Lung (tissue), 17 donors: ENCODE measurements at places on chromosomes 2 and 18. TPM values are rescaled to one million over a fixed set of nuclear protein-coding genes. Genes with fewer than 3 reads are reported as not detected.

OXER1 gene
- 2.1 TPM for total RNA-seq

APOB gene
- 0.28 TPM for total RNA-seq

INO80B gene
- 22.7 TPM for total RNA-seq

CPLX4 gene
- not detected for total RNA-seq

ZNF142 gene
- 17.2 TPM for total RNA-seq

- DNase-seq, result peak; percentile 6
These were observed 641.6 kb downstream of the SUCLG1 start for GRCh38 chr2:83817511-83817910.

GRCh38 chr2:166643980-166644379 is 149.9 kb upstream of the SCN7A start:
- no peak for DNase-seq

GRCh38 chr18:36212301-36213171 is 25.2 kb downstream of the MOCOS start:
- DNase-seq, result no peak

DNA sequence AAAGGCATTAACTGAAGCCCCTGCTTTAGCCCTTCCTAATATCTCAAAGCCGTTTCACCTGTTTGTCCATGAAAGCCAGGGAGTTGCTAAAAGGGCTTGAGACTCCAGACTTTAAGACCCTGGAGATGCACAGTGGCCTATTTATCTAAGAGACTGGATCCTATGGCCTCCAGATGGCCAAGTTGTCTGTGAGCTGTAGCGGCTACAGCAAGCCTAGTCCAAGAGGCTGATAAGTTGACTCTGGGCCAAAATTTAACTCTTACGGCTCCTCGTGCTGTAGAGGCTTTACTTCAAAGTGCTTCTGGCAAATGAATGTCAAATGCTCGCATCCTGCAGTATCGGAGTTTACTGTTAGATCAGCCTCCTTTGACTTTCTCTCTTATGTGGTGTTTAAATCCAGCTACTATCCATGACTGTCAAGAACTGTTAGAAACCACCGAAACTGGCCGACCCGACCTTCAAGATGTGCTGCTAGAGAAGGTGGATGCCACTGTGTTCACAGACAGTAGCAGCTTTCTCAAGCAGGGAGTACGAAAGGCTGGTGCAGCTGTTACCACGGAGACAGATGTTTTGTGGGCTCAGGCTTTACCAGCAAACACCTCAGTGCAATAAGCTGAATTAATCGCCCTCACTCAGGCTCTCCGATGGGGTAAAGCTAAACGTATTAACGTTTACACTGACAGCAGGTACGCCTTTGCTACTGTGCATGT is 336.7 kb upstream of the CNTNAP5 start:
- DNase-seq, result peak; percentile 52

GRCh38 chr2:235064976-235065375 is 113.2 kb downstream of the SH3BP4 start:
- no peak for DNase-seq

DNA sequence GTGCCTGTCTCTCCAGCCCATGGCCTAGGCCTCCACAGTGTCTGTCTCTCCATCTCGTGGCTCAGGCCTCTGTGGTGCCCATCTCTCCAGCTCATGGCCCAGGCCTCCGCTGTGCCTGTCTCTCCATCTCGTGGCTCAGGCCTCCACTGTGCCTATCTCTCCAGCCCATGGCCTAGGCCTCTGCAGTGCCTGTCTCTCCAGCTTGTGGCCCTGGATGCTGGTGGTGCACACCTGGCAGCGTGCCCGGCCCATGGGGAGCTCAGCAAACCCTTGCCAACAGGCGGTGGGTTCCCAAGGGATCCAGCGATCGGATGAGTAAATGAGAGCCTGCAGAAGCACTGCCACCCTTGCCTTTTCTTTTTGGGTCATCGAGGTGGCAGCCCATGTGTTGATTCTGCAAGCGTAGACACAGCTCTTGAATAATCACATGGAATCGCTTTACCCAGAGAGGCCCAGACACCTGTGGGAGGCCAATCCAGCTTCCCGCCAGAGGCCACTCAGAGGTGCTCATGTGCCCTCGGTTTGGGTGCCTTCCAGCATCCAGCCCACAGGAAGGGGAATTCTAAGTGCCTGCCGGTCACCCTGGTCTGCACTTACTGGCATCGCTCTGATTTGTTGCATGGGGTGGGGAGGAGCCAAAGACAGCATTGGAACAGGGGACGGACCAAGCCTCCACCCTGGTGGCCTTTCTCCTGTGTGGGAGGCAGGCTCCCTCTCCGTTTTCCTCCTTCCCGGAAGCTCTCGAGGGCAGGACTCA is 101.8 kb upstream of the HDAC4 start:
- DNase-seq, result peak; percentile 12

GRCh38 chr2:216001216-216002100 is 11.9 kb downstream of the MREG start:
- DNase-seq, result no peak

DNA sequence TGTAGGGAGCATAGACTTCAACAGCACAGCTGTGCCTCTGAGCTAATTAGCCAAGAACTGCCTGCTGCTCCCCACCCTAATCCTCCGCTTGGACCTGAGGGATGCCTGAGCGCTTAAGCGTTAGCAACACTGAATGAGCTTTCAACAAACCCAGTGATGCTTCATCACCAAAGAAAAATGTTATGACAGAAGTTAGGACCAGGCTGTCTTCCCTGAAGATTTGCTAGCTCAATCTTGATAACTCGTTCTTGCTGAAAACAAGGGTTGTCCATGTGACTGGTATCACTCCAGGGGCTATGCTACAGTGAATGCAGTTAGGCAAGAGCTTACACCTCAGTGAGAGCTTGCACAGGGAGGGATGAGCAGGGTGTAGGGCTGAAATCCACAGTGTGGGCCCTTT is 190.7 kb upstream of the SIX2 start:
- no peak for DNase-seq

DNA sequence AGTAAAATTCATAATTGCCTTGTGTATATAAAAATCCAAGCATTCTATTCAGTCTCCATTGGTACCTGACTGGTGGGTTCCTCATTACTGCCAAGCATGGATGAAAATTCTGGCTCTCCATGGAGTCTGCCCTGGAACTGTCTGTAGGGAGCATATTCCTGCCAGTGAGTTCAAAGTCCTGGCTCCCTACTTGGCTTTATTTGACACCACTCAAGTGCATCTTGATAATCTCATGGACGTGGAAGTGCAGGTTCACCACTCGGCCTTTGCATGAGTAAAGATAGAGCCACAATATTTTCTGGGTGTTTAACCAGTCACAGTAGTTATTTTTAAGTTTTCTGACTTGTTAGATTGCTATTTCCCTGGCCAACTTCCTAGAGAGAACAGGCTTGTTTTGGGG is 63.5 kb downstream of the CNTNAP5 start:
- DNase-seq, result no peak

GRCh38 chr2:16114836-16115235 is 174.5 kb downstream of the MYCN start:
- peak; percentile 30 for DNase-seq

GRCh38 chr2:169509298-169509885 is at the start of gene KLHL41:
Gene KLHL41, plus strand, starts transcription at chr2:169509702. Its CDS starts 77 bp downstream, at chr2:169509779.
- DNase-seq, result peak; percentile 10

DNA sequence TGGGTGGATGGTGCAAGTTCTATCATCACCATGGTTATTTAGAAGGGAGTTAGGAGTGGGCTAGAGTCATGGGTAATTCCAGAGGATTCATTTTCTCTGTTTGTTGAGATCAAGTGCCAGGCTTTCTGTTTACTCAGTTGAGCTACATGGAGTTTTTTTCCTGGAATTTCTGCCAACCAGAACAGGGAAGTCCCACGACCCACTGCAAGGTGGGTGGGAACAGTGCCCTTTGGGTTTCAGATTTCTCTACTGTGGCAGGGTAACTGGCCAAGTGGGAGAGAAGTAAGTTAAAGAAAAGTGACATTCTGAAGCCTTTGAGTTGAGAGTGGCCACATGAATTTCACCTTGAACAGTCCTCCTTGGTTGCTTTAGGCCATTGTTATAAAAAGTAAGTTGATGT is 138.9 kb downstream of the SLC39A10 start:
- no peak for DNase-seq

DNA sequence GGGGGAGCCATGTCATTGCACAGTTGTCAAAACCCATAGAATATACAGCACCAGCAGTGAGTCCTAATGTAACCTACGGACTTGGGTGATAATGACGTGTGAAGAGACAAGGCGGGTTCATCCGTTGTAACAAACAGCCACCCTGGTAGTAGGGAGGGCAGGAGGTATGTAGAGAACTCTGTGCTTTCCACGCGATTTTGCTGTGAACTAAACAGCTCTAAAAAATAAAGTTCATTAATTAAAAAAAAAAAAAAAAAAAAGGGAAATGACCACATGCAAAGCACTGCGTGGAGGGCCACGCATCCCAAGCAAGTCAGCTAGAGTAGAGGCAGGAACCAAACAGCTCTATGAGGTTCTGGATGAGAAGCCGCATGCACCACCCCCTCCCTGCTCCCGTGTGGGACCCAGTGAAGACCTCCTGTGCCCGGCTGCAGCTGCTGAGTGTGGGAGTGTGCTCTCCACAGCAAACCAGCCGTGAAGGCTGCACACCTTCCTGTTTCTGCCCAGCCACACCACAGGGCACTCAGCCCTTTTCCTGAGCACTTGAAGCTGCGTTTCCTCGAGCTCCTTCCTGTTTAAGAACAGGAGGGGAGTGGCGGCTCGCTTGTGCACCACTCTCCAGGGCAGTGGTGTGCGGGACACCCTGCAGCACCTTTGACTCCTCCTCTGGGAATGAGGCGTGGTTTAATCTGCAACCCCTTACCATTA is 65.6 kb downstream of the ODC1 start:
- DNase-seq, result no peak

DNA sequence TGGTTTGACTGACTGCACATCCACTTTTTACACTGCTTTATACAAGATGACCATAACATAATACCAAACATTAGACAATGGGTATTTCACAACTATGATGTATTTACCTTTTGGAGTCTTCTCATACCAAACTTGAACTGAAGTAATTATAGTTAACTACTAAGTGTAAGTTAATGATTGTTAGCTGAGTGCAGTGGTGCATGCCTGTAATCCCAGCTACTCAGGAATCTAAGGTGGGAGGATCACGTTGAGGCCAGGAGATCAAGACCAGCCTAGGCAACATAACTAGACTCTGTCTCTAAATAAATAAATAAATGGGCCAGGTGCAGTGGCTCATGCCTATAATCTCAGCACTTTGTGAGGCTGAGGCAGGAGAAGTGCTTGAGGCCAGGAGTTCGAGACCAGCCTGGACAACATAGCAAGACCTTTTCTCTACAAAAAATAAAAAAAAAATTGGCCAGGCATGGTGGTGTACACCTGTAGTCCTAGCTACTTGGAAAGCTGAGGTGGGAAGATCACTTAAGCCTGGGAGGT is 44.9 kb upstream of the ORC2 start:
- peak; percentile 5 for DNase-seq

DNA sequence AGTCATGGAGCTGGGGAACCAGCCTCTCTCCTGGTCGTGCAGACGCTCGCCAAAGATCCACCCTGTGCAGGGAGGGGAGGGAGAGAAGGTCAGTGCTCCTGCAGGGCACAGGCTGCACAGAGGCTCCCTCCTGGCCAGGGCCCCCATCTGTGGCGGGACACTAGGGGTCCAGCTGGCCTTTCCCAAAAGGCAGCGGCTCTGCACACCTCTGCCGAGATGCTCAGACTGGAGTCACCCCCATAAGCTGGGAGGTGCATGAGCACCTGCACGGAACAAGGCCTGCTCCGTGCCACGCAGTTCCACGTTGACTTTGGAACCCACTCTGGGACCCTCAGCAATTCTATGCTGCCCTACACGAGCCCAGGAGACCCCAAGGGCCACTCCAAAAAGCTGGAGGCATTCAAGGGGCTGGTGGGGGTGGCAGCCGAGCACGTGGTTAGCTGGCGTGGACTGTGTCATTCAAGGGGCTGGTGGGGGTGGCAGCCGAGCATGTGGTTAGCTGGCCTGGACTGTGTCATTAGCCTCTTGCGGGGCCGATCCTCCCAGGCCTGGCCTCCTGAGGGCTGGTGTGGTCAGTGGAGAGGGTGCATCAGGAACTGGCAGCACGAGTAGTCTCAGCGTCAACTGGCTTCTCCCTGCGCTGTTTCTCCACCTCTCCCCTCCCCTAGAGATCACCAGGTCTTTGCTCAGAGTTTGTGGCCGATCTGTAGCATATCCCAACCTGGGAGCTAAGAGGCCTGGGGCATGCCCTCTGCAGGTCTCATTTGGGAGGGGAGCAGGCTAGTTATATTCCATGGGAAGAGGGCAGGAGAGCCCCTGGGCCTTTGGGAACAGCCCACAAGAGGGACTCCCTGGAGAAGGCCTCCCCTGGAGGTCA is 9.8 kb downstream of the SNORC start:
- no peak for DNase-seq

DNA sequence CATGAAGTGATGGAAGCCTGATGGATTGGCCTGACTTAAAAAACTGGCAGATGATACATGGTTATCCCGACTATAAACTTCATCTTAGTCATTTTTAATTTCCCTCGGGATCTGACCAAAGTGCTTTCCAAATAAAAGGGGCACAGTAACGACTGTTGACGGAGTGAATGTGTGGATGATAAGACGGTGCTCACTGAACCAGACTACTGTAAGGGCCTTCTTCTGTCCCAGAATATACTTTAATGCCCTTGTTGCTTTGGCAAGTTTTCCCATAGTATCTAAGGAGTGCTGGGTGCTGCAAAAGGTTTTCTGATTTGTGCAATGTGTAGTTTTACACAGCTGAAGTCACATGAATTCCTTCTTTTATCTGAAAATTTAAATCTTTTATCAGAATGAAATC is 373.5 kb downstream of the DSEL start:
- no peak for DNase-seq
